ENCODE measurements at places on chromosomes 13 and 19. TPM values are rescaled to one million over a fixed set of nuclear protein-coding genes. Genes with fewer than 3 reads are reported as not detected.

The FOXO1 gene
- 23.9 TPM for total RNA-seq

The NKPD1 gene
- 4.2 TPM for total RNA-seq

The FAM83E gene
- total RNA-seq: 2.0 TPM

The GAPDHS gene
- total RNA-seq: 0.20 TPM

The DIAPH3 gene
- total RNA-seq: 7.1 TPM

The CACNG8 gene
- total RNA-seq: under 0.01 TPM

DNA sequence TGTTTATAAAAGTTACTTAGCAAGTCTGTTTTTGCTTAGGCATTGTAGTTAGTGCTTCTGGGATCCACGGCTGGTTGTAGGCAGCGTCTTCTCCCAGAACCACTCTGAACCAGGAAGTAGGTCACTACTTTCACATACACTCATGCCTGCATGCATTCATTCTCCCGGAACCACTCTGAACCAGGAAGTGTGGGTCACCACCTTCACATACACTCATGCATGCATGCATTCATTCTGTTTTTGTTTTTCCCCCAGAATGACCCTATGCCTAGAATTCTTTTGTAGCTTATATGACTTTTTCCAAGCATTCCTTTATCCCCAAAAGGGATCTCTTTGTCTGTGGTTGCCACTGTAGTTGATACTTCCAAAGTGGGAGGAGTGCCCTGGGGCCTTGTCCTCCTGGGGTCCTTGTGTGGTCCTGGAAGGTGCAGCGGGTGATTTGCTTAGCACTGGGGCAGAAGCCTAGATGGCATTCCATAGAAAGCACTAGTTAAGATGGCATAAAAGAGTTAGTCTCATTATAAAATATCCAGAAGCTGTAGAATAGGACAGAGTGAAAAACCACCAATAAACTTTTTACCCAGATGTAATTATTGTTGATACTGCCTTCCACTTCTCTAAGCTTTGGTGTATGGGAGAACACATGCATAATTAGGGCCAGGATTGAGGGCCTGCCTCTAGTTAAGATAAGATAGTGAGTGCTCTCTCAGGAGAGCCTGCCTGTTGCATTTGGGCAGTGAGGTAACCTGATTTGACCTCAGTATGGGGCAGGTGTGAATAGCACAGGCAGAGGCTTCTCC is 68.6 kb upstream of the TEX29 start:
- DNase-seq: no peak

DNA sequence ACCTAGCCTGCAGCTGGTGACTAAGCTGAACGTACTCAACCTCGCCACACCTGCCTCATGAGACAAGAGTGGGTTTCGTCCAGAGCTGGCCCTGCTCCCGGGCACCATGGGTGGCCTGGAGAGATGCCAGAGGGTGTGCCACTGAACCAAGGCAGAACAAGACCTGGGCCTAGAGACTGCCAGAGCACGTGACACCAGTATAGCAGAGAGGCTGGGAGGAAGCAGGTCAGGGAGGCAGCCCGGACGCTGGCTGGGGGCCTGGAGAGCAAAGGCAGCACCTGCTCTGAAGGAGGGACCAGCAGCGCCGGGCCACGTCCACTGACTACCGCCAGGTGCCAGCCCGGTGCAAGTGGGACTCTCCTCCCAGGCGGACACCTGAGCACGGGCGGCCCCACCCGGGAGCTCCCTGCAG is 7.3 kb upstream of the C13orf46 start:
- DNase-seq: no peak

GRCh38 chr13:20411638-20412342 is 113.9 kb downstream of the CRYL1 start:
- no peak for DNase-seq

DNA sequence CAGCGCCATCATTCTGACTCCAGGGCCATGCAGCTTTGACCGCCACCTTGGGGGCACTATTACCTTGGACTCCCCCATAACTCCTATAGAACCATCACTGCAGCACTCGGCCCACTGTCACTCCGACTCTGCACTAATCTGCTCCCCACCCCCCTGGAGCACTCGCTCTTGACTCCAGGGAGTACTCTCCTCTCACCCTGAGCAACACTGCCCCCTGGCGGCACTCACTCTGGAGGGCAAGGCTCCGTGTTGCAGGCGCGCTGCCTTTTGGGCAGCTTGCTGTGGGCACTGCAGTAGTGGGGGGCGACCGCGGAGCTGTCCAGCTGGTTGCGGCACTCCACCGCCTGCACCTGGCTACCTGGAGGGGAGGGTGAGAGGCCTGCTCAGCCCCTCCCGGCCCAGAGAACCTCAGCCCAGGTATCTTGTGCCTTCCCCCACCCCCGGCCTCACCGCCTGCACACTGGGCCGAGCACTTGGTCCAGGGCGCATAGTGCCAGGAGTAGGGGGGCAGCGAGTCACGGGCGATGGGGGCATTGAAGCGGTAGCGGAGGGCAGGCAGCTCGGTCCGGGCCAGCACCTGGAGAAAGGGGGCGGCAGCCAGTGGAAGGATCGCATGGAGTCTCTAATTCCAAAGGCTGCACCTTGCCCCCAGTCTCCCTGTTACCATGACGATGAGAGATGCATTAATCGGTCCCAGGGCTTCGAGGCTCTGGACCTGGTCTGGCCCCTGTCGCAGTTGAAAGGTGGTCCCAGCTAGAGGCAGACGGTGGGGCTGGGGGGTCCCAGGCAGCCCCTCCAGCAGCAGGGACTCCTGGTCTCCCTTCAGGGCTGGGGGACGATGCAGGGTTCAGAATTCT is 8.9 kb upstream of the MYO1F start:
- DNase-seq: no peak

GRCh38 chr19:31253526-31254179 is 95.6 kb downstream of the TSHZ3 start:
- no peak for DNase-seq

DNA sequence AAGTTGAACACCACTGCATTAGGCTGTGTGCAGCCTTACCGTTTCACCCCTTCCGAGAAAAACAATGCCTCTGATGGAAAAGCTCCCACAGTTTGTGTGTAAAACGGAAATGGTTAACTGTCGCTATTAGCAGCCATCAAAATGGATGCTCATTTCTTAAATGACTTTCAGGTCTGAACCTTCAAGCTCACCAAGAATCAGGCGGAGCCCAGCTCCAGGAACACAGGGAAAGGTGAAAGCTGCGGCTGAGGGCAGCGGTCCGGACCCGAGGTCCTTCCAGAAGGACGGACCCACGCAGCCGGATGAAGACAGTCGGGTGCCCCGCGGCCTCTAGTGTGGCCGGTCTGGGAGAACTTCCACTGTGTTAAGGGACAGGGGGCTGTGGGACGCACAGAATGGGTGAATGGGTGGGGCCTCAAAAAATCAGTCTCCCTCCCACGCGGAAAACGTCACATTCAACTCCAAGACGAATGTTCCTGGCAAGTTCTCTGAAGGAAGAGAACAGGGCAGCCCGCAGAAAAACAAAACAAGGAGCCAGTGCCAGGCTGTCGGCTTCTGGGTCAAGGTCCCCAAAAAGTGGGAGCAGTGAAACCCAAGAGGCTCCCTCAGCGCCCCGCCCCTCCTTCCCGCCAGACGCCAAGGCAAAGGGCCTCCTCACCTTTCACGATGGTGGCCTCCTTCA is 4.9 kb downstream of the IRS2 start:
- DNase-seq: no peak

DNA sequence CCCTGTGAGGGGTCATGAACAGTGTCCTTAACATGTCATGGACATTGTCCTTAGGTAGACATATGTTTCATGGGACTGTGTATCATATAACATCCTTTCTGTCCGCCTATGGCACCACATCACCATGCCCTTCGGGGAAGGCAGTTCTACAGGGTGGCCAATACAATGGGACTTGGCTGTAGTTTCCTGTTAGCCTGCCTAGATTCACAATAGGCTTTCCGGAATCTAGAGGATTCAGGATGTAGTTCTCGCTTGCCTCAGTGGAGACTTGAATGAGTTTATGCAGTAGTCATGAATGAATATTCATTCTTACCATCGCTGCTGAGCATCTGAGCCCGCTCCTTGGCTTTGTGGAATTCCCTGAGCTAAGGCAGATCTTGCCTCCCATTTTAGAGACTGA is 100.5 kb downstream of the DNAJC15 start:
- DNase-seq: no peak

DNA sequence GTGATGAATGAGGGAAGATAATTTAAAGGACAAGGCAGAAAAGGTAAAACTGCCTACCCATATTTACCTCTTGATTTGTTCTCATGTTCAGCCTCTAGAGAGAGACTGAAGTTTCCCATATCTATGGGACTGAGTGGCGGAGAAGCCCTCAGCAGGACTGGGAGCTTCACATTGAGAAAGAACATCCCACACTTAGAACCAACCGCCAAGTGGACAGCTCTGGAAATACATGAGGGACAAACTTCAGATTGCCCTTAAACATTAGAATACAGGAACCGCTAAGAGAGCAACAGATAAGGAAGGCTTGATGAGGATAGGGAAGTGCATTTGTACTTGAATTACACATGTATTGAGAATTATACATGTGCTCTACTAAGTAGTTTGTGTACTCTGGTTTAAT is 316.0 kb upstream of the MIR17HG start:
- no peak for DNase-seq

DNA sequence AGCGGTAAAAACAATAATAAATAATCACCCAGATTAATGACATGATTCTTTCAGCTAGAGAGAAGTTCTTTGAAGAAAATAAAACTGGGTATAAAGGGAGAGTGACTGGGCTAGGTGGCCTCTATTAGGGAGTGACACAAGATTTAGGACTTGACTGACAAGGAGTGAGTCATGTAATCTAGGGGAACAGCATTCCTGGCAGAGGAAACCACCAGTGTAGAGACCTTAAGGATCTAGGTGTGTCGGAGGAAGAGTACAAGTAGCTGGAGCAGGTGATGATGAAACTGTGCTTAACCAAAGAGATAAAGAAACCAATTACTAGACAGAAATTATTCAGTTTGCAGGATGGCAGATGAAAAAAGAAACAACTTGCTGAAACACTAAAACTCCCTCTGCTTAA is 248.0 kb downstream of the RFC3 start:
- DNase-seq: no peak

- DNase-seq: no peak
Observed at GRCh38 chr13:111917086-111917485, 149.9 kb upstream of the SOX1 start.

GRCh38 chr19:28960986-28961705 is 251.8 kb downstream of the UQCRFS1 start:
- DNase-seq: no peak

GRCh38 chr13:25659091-25659795 is 287.5 kb downstream of the ATP8A2 start:
- no peak for DNase-seq

- DNase-seq: no peak
Observed at GRCh38 chr13:74047931-74048600, 86.1 kb downstream of the KLF12 start.

GRCh38 chr19:19459073-19459472 is 53.6 kb downstream of the GATAD2A start:
- DNase-seq: no peak
